NCI-H1417 (cell line): ENCODE measurements at places on chromosomes 13 and 19.
A peak's percentile ranks its signal among the peaks of the same experiment; 100 is the strongest.

- DNase-seq = no peak
Observed at GRCh38 chr19:46068345-46069258, 27.8 kb upstream of the IGFL4 start.

DNA sequence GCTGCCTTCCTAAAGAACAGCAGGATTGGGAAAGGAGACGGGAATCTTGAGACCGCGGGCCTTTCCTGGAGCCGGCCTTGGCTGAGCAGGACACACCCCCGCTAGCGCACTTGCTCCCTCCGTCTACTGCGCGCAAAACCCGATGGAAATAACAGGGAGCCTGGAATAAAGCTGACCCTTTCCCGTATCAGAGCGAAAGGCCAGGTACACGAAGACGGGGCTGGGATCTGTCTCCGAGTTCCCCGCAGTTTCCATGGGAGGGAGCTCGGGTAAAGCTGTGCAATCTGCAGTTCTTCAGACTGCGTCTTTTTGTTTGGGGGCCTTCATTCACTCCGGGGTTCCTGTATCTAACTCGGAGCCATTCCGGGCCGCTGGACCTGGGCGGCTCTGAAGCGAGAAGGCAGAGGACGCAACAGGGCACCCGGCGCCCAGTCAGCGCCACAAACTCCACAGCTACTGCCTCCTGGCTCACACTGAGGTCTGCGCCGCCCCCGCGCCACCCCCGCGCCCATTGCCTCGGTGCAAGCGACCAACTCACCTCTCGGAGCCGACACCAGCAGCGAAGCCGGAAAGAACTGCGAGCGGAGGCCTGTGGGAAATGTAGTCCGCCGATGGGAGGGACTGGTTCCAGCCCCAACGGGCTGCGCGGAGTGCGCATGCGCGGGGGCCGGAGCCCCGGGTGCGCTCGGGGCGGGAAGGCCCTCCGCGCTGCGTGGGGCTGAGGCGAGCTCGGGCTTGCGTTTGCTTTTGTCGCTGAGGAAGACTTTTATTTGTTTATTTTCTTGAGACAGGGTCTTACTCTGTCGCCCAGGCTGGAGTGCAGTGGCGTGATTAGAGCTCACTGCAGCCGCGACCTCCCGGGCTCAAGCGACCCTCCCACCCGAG is at the start of gene ZFP14:
TSS of gene ZFP14 (minus strand) at position 577 of the 885 bp plus-strand sequence. CDS start 11,309 bp downstream, outside the sequence.
- peak; percentile 92 for DNase-seq

DNA sequence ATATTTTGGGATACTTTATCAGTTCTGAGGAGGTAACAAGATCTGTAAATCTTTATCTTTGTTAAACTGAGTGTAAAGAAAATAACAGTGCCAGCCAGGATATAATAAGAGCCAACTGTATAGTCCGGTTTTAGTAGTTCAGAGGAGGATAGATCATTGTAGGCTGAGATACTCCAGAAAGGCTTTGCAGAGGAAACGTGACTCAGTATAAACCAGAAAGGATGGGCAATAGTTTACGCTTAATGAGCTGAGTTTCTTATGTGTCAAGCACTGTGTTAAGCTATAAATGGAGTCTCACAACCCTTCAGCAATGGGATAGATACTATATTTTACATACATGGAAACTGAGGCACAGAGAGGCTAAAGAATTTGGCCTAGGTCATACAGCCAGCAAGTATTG is 3.8 kb downstream of the RFXAP start:
- no peak for DNase-seq

DNA sequence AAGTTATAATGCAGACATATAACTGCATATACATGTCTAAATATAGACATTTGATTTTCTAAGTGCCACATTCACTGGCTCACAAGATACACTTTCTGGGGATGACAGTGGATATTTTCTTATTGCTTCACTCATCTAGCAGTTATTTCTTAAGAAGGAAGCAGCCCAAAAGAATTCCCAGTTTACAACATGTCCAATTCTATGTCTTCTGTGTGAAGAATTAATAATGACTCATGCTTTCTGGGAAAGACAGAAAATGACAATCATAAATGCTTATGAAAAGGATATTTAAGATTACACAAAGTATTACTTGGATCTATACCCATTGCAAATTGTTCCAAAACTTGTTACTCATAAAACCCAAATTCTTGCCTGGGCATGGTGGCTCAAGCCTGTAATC is 543.4 kb downstream of the SUCLA2 start:
- no peak for DNase-seq

DNA sequence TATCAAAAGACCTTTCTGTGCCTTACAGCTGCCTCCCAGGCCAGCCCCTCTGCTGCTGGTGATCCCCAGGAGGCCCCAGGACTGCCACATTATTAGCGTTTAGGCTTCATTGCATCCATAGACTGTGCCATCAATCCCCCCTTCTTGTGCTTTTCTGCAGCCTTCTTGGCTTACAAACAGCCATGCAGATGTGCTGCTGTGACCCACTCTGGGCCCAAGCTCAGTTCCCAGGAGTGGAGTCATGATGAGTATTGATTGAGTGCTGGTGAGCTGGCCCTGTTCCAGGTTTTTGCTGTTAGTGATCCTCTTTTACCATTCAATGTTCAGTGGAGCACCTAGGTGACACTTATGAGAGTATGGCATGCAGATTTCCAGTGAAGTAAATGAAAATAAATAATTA is 59.9 kb upstream of the SLAIN1 start:
- peak; percentile 37 for DNase-seq

- peak; percentile 74 for DNase-seq
Observed at GRCh38 chr19:16628984-16629691, 1.1 kb upstream of the MED26 start.

DNA sequence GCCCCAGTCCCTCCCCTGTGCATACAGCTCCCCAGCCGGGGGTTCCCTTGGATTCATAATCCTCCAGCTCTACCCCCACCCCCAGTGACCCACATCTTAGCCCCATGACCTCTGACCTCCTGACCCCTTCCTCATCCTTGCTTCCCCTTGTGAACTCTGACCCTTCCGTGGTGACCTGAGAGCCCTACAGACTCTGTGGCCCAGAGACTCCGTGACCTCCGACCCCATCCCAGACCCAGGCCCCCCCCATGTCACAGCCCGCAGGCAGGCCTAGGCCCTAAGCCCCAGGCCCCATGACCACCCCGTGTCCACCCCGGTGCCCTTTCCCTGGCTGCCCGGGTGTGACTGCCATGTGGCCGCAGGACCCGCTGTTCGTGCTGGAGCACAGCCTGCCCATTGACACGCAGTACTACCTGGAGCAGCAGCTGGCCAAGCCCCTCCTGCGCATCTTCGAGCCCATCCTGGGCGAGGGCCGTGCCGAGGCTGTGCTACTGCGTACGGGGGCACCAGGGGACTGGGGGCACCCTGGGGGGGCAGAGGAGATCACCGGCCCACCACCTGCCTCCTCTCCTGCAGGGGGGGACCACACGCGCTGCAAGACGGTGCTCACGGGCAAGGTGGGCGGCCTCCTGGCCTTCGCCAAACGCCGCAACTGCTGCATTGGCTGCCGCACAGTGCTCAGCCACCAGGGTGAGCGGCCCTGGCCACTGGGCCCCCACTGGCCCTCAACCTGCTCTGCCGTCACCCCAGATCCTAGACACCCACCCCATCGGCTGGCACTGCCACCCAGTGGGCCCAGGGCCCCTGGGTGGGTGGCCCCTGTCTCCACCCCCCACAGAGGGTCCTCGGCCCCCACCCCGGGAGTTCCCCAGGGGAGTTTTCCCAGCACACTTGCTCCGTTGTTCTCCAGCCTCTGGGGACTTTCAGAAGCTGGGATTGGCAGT is 2.4 kb upstream of the SPIB start:
- no peak for DNase-seq

DNA sequence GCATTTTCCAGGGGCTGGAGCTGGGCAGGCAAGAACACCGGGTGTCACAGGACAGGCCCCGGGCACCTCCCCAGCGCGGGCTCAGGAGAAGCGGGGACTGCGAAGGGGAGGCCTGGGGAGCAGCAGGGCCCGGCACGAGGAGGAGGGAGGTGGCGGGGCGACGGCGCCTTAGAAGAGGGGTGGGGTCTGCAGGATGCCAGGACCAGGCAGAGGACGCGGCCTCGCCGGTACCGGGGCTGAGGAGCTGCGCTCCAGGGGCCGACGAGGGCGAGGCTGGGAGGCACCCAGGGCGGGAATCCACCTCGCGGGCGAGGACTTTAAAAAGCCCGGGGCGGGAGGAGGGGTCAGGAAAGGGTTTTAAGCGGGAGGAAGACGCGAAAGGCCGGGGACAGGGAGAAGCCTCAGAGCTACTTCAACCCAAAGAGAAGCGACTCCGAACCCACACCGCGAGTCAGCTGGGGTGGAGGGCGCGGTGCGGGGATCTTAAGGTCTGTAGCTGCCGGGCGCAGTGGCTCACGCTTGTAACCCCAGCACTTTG is 665 bp downstream of the ZNF347 start:
- peak; percentile 67 for DNase-seq

DNA sequence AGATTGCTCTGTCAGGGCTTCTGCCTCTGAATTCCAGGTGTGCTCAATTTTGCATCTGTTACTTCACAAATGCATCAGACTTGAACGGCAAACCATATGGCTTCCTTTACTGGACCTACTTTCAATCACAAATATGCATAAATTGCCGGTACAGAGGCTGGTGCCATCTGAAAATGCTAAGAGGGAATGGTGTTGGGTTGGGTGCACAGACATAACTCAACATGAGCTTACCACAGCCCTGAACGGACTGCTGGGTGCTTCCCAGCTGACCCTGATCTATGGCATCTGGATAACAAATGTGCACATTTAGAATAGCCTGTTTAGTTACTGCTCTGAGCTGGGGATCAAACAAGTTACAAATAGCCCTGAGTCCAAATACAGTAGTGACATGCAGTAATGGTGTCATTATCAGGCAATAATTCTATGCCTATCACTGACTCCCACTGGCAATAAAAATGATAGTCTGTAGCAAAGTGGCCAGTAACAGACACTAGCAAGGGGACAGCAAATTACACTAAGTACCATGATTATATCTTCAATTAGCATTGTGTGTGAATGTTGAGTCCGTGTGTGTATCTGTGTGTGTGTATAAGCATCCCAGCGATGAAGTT is 927.3 kb downstream of the DIAPH3 start:
- DNase-seq = peak; percentile 35

DNA sequence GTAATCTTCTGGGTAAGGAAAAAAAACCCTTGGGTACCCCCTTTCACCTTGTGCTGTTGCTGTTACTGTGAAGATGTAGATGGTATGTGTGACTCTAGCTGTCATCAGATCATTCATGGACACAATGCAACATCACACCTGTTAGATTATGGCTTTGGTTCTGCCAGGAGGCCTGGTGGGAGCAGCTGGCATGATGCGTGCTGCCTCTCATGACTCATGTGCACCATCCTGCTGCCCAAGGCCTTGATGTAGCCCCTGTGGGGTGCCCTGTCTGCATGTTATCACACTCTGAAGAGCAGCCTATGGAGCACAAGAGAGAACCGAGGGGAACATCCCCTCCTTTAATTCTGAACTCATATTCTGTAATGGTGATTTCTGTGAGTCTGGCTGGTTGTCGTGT is 57.7 kb upstream of the TEX29 start:
- DNase-seq = no peak
